ENCODE measurements at places on chromosomes 5 and 9.

- no peak for DNase-seq
Observed at GRCh38 chr5:157271740-157272271, 5.9 kb downstream of the CYFIP2 start.

- DNase-seq = no peak
Observed at GRCh38 chr5:90519081-90519480, 10.3 kb downstream of the LYSMD3 start.

DNA sequence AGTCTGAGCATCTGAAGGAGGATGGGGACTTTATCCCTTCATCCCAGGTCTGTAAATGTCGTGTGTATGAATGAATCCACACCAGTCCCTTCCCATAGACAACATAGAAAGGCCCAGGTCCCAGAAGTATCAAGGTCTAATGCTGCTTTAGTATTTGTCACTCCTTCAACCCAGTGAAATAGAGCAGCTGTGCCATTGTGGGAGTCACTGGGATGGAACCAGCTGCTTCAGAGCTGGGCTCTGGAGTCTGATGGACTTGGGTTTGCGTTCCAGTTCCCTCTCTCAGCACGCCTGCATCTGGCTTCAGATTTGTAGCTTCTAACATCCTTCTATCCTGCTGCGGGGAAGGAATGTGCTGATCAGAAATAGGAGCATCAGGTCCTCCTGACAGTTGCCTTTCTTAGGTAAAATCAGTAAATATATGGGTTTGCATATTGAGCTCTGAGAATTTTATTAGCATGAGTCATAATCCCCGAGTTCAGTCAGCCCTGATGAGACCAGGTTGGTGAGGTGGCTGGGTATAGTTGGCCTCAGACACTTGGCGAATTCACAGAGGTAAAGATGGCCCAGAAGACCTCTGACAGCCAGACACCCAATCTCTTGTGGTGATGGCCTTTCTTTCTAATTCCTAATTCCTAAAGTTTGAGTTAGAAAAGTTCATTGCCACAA lies 10.1 kb downstream of the ACO1 start:
- no peak for DNase-seq

- no peak for DNase-seq
Observed at GRCh38 chr5:149223081-149223848, 48.4 kb upstream of the AFAP1L1 start.

GRCh38 chr9:114388357-114388682 lies 538 bp upstream of the AKNA start:
- no peak for DNase-seq

GRCh38 chr9:101592788-101593187 lies 2.0 kb downstream of the PPP3R2 start:
- DNase-seq = no peak

GRCh38 chr5:170070556-170071412 lies 34.9 kb upstream of the FOXI1 start:
- no peak for DNase-seq

GRCh38 chr9:108793573-108793972 lies 62.2 kb downstream of the ACTL7B start:
- no peak for DNase-seq

GRCh38 chr9:112041536-112042243 lies 133.4 kb downstream of the SUSD1 start:
- DNase-seq = peak; percentile 100

GRCh38 chr5:18961234-18961633 lies 1026.8 kb downstream of the CDH18 start:
- DNase-seq = no peak

GRCh38 chr5:5454391-5454790 lies 31.9 kb downstream of the ICE1 start:
- no peak for DNase-seq

- no peak for DNase-seq
Observed at GRCh38 chr9:6268826-6269397, 53.3 kb downstream of the IL33 start.

GRCh38 chr5:43638546-43638945 lies 35.6 kb downstream of the NNT start:
- DNase-seq = no peak

DNA sequence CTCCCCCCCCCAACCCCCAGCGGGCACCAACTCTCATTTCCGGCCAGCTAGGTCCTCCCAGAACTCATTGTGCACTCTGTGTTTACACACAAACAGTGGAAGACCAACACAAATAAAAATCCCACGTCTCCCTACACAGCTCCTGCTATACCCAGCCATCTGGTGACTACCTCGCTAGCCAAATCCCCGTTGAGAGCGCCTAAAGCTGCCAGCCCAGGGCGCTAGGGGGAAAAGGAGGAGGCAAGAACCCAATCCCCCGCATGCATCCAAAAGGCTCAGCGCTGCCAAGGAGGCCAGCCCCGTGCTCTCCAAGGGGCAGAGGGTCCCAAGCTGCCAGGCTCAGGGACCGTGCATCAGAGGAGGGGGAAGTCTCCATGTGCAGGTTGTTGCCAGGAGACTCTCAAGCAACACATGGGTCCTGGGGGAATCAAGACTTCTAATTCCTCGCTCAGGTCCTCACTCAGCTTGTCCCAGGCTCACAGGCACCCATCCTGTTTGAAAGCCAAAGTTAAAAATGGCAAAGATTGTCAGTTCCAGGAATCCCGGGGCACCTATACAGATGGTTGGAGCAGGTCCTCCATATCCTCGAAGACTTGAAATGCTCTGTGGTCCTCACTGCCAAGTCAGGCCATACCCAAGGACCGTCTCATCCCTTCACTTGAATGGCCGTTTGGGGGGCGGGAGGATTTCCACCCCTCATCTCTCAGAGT lies 2.7 kb downstream of the ASTN2 start:
- no peak for DNase-seq

DNA sequence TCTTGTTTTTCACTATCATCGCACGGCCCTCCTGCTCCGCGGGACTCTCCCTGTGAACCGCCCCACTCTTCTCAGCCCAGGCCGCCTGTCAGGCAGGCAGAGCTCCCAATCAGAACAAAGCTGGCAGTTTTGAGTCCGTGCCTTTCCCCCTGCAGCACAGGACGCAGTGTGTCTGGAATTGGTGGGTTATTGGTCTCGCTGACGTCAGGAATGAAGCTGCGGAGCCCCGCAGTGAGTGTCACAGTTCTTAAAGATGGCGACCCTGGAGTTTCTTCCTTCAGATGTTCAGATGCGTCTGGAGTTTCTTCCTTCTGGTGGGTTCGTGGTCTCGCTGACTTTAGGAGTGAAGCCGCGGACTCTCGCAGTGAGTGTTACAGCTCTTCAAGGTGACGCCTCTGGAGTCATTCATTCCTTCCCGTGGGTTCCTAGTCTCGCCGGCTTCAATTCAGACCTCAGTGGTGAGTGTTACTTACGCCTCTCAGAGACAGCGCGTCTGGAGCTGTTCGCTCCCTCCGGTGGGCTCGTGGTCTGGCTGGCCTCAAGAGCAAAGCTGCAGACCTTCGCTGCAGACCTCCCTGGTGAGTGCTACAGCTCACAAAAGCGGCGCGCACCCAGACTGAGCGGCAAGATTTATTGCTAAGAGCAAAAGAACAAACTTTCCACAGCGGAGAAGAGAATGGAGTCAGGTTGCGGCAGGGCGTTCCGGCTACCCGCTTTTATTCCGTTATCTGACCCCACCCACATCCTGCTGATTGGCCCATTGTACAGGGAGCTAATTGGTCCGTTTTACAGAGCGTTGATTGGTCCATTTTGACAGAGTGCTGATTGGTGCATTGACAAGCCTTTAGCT lies 7.4 kb downstream of the ZDHHC11B start:
- DNase-seq = no peak

DNA sequence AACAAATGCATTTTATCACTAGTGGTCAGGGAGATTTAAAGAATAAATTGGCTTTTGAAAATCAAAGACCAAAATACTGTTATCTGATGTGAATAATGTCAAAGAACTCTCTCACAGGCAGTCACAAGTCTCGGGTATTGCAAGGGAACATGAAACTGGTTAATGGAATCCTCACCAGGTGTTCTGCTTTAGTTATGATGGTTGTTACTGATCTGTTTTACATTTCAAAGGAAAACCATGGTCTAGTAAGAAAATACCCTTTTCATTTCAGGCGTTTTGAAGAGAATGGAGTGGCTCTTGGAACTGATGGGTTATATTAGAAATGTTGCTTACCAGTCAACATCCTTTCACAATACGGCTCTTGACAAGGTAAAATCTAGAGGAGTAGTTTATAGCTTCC lies 43.4 kb downstream of the HACD4 start:
- no peak for DNase-seq

GRCh38 chr5:135216471-135217343 lies 182.3 kb downstream of the MACROH2A1 start:
- DNase-seq = no peak

DNA sequence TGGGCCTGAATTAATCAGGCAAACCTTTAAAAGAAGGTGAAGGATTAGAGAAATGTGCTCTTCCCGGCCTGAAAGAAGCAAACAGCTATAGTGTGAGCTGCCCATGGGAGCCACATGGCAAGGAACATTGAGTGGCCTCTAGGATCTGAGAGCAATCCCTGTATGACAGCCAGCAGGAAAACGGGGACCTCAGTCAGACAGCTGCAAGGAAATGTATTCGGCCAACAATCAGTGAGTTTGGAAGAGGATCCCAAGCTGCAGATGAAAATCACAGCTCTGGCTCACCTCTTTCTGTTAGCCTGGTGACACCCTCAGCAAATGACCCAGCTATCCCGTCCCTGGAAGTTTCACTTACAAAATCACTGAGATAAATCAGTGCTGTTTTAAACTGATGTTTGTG lies 309.2 kb downstream of the SH3GL2 start:
- no peak for DNase-seq

- DNase-seq = no peak
Observed at GRCh38 chr5:139863855-139864558, 68.4 kb downstream of the PSD2 start.

DNA sequence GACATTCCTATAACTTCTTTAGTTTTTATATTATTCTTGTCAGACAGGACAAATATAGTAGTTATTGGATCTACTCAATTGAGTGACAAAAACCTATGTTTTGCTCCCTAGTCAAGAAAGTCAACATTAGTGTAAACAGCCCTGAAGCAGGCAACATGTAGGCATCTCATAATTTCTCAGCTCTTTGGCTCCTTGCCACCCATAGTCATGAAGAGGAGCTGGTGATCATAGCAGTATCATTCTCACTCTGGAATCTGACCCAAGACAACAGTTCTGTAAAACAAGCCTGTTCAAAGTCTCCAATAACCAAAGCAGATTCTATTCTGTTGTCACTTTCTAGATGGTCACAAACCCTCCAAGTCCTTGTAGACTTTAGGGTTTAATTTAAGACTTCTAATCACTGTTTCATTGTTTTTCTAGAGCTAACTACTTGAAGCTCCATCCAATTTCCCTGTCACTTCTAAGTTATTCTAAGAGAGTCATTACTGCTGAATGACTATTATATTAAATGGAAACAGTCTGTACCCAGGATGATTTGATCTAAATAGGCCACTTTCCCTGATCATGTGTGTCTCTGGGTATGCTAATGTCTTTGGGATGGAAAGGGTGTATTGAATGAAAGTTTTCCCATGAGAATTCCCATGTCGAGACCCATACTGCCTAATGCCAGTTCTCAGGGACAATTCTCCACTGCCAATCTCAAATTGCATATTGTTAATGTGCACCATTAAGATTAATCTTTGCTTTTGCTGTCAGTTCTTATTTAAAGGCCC lies 533.3 kb downstream of the ACTL7B start:
- DNase-seq = no peak

DNA sequence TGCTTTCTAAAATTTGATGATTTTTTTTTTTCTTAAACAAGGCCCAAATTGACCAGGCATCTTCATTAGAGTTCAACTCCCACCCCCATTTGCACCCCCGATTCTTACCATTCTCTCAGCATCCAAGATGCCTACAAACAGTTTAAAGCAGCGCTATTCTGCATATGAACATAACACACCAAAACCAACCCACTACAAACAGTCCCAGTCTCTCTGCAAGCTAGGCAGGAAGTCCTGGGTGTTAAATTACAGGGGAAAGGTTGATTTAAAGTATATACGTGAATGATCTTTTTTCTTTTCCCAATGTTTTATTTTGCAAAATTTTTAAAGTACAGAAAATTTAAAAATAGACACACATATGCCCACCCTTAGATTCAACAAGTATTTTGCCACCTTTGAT lies 127.0 kb downstream of the ADAMTS12 start:
- no peak for DNase-seq

- DNase-seq = no peak
Observed at GRCh38 chr5:158115468-158115867, 256.5 kb upstream of the CLINT1 start.

Data from kidney epithelial cell (primary cell).